ENCODE measurements at places on chromosomes 2 and 18.
A peak's percentile ranks its signal among the peaks of the same experiment; 100 is the strongest.

GRCh38 chr2:196439760-196440159 is 199.8 kb upstream of the CCDC150 start:
- no peak for DNase-seq
- no peaks in the 10 kb centered on the region for H3K36me3 ChIP-seq
- peaks cover 9% of the 10 kb centered on the region for H3K27me3 ChIP-seq
- H3K4me1 ChIP-seq, result no peaks in the 10 kb centered on the region

GRCh38 chr2:120656273-120656950 is 79.3 kb upstream of the GLI2 start:
- peaks cover 26% of the 10 kb centered on the region for H3K27me3 ChIP-seq
- H3K4me3 ChIP-seq, result no peak overlapping the region
- H3K36me3 ChIP-seq, result no peaks in the 10 kb centered on the region
- no peak for DNase-seq
- no peak overlapping the region for H3K27ac ChIP-seq

- H3K36me3 ChIP-seq, result peaks cover 8% of the 10 kb centered on the region
- no peak overlapping the region for H3K4me3 ChIP-seq
- no peak for DNase-seq
- no peaks in the 10 kb centered on the region for H3K27me3 ChIP-seq
- H3K4me1 ChIP-seq, result peaks cover 9% of the 10 kb centered on the region
Observed at GRCh38 chr18:2914881-2915240, 68.1 kb downstream of the EMILIN2 start.

- no peaks in the 10 kb centered on the region for H3K36me3 ChIP-seq
- DNase-seq, result no peak
- H3K27me3 ChIP-seq, result no peaks in the 10 kb centered on the region
- H3K4me3 ChIP-seq, result no peak overlapping the region
- no peaks in the 10 kb centered on the region for H3K4me1 ChIP-seq
- H3K27ac ChIP-seq, result no peak overlapping the region
Observed at GRCh38 chr18:68800075-68800474, 2.2 kb downstream of the CCDC102B start.

DNA sequence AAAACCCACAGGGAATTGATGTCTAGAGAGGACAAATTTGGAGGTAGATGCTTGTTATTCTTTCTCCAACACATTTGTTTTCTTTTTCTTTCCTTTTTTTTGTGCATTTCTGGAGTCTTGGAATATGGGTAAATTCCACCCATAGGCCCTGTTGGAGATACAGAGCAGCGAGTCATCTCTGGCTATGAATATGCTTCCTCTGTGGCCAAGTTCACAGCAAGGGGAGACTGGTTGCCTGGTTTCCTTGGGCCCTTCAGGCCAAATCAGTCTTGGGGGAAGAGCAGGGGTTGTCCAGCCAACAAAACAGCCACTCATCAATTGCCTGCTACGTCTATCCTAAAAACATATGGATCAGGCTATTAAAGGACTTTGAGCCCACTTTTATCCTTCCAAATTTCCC is 27.5 kb downstream of the SP100 start:
- H3K27me3 ChIP-seq, result no peaks in the 10 kb centered on the region
- H3K27ac ChIP-seq, result peak overlapping the region; percentile 88
- H3K36me3 ChIP-seq, result peaks cover 30% of the 10 kb centered on the region
- DNase-seq, result no peak
- H3K4me3 ChIP-seq, result no peak overlapping the region

DNA sequence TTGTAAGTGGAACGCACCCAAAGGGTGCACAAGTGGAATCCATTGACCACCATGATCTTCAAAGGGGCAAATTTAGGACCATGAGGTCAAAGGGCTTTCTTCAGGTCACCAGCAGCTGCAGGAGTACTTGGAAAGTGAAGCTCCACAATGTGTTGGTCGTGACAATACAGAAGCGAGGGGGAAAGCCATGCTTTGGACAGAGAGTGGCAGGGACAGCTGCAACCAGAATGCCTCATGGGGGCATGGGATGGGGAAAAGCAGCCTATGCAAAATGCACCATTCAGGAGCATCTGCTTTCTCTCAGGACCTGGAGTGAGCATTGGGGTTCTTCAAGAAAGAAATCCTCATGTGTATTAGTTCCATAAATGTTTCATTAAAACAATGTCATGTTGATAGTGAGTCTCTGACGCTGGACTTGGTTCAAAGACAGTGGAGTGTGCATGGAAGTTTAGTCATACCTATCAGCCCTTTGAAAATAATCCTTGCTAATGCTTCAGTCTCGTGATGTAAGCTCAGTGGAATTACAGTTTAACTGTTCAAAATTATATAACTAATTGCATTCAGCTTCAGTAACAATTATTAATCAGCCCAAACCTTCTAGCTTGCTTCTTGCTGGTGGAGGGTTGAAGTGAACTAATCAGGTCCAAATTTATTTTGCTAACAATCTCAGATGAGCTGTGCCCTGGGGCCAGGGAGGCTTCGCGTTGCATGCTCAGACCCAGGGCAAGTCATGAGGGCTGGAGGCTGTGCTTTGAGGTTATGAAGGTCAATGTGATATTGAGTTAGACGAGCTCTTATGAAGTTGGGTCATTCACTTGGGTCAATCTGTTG is 41.6 kb downstream of the ACKR3 start:
- peaks cover 16% of the 10 kb centered on the region for H3K27me3 ChIP-seq
- no peaks in the 10 kb centered on the region for H3K4me1 ChIP-seq
- no peak overlapping the region for H3K4me3 ChIP-seq
- H3K36me3 ChIP-seq, result no peaks in the 10 kb centered on the region

- no peaks in the 10 kb centered on the region for H3K27me3 ChIP-seq
- no peaks in the 10 kb centered on the region for H3K4me1 ChIP-seq
- H3K27ac ChIP-seq, result no peak overlapping the region
- H3K4me3 ChIP-seq, result no peak overlapping the region
- peaks cover 11% of the 10 kb centered on the region for H3K36me3 ChIP-seq
Observed at GRCh38 chr18:1498216-1498615, 593.5 kb downstream of the ADCYAP1 start.

DNA sequence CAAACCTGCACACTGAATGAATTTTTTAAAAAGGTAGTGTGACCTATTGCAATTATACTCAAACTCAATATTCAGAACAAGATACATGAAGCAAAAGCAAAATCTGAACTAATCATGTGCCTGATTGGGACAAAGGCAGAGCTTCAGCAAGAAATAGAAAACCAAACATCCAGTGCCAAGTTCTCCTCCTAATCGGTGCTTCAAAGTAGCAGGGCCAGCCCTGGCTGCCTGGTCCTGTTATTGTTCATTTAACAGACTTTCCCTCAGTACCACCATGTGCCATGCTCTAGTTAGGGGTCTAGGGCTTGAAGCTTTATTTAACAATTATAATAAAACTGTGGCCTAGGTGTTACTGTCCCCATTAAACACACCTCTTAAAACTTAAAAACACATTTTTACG is 281.5 kb upstream of the PXDN start:
- no peak for DNase-seq
- no peak overlapping the region for H3K27ac ChIP-seq
- H3K36me3 ChIP-seq, result no peaks in the 10 kb centered on the region
- H3K4me1 ChIP-seq, result no peaks in the 10 kb centered on the region
- peaks cover 3% of the 10 kb centered on the region for H3K27me3 ChIP-seq

DNA sequence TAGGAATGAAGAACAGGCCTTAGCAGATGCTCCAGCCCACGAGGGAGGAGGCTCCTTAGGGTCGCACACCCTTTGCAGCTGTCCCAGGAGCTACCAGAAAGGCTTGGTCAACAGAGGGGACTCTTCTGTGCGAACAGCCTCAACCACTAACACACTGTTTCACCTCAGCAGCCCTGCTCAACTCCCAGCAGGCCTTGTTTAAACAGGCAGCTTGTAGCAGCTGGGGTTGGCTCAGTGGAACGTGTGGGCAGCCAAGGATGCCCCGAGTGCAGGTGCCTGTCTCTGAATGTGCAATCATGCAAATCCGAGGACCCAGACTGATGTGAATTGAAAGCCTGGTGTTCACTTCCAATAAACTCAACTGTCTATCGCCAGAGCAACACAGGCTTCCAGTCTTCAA is 88.7 kb upstream of the CXCR4 start:
- H3K27me3 ChIP-seq, result no peaks in the 10 kb centered on the region
- H3K27ac ChIP-seq, result no peak overlapping the region
- H3K4me3 ChIP-seq, result no peak overlapping the region
- peaks cover 26% of the 10 kb centered on the region for H3K4me1 ChIP-seq

- no peak overlapping the region for H3K27ac ChIP-seq
- H3K27me3 ChIP-seq, result peaks cover 19% of the 10 kb centered on the region
- no peak for DNase-seq
- H3K4me1 ChIP-seq, result peaks cover 13% of the 10 kb centered on the region
- no peaks in the 10 kb centered on the region for H3K36me3 ChIP-seq
Observed at GRCh38 chr18:9825571-9826073, 60.2 kb upstream of the TXNDC2 start.

- peaks cover 77% of the 10 kb centered on the region for H3K36me3 ChIP-seq
- H3K27ac ChIP-seq, result no peak overlapping the region
- H3K4me1 ChIP-seq, result no peaks in the 10 kb centered on the region
- no peak for DNase-seq
Observed at GRCh38 chr2:48480526-48480925, 49.4 kb upstream of the STON1 start.

DNA sequence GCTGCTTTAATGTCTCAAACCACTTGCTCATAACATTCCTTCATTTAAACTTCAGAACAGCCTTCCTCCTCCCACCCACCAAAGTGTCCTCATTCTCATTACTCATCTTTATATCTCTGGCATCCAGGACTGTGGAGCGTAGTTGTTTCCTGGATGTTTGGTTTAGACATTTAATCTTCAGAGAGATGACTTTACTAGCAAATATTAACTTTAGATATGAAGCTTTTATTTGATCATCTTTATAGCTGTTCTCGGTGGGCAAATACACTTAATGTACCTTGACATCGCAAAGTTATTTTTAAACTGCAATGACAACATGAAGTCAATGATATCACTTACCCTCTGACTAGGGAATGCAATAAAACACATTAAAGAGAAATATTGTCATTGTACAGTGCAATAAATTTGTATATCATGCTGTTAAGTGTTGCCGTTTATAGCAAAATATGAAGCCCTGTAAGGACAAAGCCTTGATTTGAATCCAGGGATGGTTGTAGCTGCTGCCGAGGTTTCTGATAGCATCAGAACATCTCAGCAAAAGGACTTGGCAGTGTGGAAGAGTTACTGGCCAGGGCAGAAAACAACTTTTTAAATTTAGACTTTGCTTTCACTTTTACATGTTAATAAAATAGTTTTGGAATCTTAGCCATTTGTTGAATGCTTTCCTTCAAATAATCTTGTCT is 4.6 kb upstream of the LAMA3 start:
- no peaks in the 10 kb centered on the region for H3K36me3 ChIP-seq
- no peak for DNase-seq
- no peak overlapping the region for H3K4me3 ChIP-seq
- H3K27me3 ChIP-seq, result peaks cover 41% of the 10 kb centered on the region
- no peak overlapping the region for H3K27ac ChIP-seq

DNA sequence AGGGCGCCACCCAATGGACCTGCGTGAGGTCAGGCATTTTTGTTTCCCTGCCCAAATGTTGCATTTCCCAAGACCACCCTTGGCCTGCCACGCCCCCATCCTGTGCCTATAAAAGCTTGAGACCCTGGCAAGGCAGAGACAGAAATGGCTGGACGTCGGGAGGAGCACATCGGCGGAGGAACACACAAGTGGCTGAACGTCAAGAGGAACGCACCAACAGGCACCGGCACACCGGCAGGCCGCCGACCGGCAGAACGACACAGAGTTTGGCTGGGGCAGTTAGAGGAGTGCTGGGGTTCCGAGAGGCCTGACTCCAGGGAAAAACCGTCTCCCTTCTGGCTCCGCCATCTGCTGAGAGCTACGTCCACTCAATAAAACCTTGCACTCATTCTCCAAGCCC is 35.9 kb downstream of the DCDC2C start:
- H3K27ac ChIP-seq, result no peak overlapping the region
- no peak overlapping the region for H3K4me3 ChIP-seq
- peaks cover 6% of the 10 kb centered on the region for H3K27me3 ChIP-seq
- no peak for DNase-seq
- no peaks in the 10 kb centered on the region for H3K4me1 ChIP-seq
- no peaks in the 10 kb centered on the region for H3K36me3 ChIP-seq

- no peaks in the 10 kb centered on the region for H3K36me3 ChIP-seq
- H3K27ac ChIP-seq, result peak overlapping the region; percentile 16
- peaks cover 12% of the 10 kb centered on the region for H3K27me3 ChIP-seq
- no peak for DNase-seq
Observed at GRCh38 chr2:289362-290089, 1.6 kb upstream of the ALKAL2 start.

- H3K36me3 ChIP-seq, result no peaks in the 10 kb centered on the region
- peaks cover 15% of the 10 kb centered on the region for H3K27me3 ChIP-seq
- no peak overlapping the region for H3K27ac ChIP-seq
- H3K4me3 ChIP-seq, result no peak overlapping the region
- no peak for DNase-seq
Observed at GRCh38 chr2:217023611-217024010, 163.7 kb upstream of the TNP1 start.

- peak overlapping the region; percentile 41 for H3K4me3 ChIP-seq
- peak overlapping the region; percentile 71 for H3K27ac ChIP-seq
- DNase-seq, result no peak
- peaks cover 41% of the 10 kb centered on the region for H3K4me1 ChIP-seq
- H3K27me3 ChIP-seq, result no peaks in the 10 kb centered on the region
Observed at GRCh38 chr18:13223311-13224143, 5.0 kb downstream of the LDLRAD4 start.

DNA sequence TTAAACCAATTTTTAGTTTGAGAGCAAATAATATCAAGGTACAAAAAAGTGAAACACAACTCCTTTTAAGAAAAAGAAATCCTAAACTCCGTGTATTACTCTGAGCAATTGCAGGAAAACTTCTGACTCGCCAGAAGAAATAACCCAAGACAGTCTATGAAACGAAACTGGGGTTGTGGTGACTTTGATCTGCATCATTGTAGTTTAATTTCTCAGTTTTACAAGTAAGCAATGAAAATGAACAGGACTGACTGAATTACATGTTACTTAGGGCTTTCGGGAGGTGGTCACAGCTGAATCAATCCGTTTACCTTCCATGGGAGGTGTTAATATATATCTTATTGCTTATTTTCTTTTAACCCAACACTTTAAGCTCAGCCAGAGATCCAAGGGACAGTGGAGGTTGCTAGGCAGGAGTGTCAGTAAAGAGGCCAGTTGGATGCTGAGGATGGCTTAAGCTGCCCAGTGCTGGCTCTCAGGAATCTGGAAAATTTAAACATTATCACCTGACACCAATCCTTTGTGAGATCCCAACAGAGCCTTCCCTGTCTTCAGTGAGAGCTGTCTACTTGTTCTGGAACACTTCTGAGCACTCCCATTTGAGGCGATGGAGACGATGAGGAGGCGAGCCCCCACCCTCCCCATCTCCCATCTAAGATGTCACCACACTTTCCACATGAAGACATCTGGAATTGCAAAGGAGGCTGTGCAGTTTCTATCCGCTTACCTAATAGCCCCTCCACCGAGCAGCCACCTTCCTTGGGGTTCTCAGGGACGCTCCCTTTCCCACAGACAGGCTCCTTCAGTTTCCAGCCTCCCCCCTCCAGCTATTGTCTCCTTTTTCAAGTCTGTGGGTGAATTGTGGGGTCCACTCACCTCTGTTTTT is 3.6 kb upstream of the RAB31 start:
- H3K36me3 ChIP-seq, result no peaks in the 10 kb centered on the region
- H3K27me3 ChIP-seq, result peaks cover 30% of the 10 kb centered on the region
- H3K4me1 ChIP-seq, result no peaks in the 10 kb centered on the region
- DNase-seq, result no peak

GRCh38 chr18:50312296-50313030 is 25.0 kb upstream of the CXXC1 start:
- no peaks in the 10 kb centered on the region for H3K36me3 ChIP-seq
- no peak overlapping the region for H3K27ac ChIP-seq
- peaks cover 11% of the 10 kb centered on the region for H3K4me1 ChIP-seq
- no peak overlapping the region for H3K4me3 ChIP-seq

- peaks cover 33% of the 10 kb centered on the region for H3K27me3 ChIP-seq
- no peaks in the 10 kb centered on the region for H3K4me1 ChIP-seq
Observed at GRCh38 chr18:50218432-50219197, 23.7 kb upstream of the MYO5B start.

- peaks cover 13% of the 10 kb centered on the region for H3K27me3 ChIP-seq
- DNase-seq, result no peak
- H3K27ac ChIP-seq, result peak overlapping the region; percentile 2
Observed at GRCh38 chr2:108182489-108182888, 57.3 kb upstream of the SULT1C3 start.

All from naive thymus-derived CD8-positive, alpha-beta T cell (primary cell).